ENCODE measurements at places on chromosomes 4 and X.

DNA sequence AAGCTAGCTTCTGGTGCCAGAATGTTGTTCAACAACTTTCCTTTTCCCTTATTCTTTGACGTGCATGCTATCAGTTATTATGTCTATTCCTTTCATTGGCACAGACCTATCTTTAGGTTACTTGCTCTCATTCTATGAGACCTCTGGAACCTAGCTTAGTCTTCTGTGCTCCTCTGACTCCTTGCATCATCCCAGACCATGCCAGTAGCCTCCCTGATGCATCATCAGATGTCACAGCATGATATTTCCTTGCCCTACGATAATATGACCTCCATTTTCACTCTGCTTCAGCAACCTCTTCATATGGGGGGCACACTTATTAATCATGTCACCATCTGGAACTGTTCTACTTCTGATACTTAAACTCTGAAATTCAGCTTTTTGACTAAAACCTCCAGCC, 37.2 kb downstream of the CLCN5 start:
- no peak for DNase-seq

- DNase-seq, result no peak
Observed at GRCh38 chrX:40066700-40067099, 31.1 kb downstream of the BCOR start.

- no peak for DNase-seq
Observed at GRCh38 chrX:64192673-64193072, 12.8 kb downstream of the AMER1 start.

- no peak for DNase-seq
Observed at GRCh38 chrX:103811858-103812257, 20.2 kb downstream of the RAB9B start.

DNA sequence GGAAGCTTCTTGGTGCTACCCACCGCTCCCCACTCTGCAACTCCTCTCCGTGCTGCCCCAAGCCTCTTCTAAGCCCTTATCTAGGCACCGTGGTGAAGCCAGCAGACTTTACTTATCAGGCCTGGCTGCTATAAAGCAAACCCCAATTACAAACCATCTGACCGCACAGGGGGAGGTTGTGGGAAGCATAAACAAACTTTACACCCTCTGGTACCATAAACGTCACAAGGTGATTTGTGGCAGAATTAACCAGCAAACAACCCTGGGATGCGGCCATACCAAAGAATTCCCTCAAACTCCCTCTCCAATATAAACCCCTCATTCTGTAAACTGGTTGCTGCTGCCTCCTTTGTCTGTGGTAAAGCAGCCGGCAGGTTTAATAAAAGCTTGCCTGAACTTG, 55.2 kb downstream of the MAGEC2 start:
- DNase-seq, result no peak

DNA sequence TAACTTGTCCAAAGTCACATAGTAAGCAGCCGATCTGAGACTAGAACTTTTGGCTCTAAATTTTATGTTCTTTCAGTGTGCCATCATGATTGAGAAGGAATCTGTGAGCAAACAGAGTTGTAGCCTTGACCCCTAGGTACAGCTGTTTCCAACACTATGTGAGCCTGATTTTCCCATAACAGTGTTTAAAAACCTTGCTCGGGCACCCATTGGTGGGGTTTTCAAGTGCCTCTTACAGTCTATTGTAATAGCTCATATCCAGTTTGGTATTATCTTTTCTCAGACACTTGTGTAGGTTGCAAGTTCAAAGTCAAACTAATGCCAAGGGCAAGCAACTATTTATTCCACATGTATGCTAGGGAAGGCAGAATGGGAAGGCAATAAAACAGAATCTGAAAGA, 467.9 kb downstream of the INPP4B start:
- no peak for DNase-seq

DNA sequence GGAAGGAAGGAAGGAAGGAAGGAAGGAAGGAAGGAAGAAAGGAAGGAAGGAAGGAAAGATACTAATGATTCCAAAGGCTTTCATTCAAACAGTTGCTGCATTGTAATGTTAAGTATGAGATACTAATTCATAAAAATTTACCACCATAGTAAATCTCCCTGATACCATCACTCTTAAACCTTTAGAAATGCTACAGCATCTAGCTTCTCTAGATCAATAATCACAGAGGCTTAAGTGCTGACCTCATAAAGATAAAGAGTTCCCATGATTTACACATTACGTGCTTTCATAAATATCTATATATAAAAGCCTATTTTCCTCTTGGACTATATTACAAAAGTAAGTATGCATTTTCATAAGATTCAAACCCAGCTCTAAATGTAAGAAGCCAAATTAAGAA, 36.4 kb downstream of the F9 start:
- DNase-seq, result no peak

GRCh38 chr4:57373991-57374390, 263.8 kb upstream of the IGFBP7 start:
- DNase-seq, result no peak

- no peak for DNase-seq
Observed at GRCh38 chr4:54101190-54102041, 1.5 kb downstream of the GSX2 start.

DNA sequence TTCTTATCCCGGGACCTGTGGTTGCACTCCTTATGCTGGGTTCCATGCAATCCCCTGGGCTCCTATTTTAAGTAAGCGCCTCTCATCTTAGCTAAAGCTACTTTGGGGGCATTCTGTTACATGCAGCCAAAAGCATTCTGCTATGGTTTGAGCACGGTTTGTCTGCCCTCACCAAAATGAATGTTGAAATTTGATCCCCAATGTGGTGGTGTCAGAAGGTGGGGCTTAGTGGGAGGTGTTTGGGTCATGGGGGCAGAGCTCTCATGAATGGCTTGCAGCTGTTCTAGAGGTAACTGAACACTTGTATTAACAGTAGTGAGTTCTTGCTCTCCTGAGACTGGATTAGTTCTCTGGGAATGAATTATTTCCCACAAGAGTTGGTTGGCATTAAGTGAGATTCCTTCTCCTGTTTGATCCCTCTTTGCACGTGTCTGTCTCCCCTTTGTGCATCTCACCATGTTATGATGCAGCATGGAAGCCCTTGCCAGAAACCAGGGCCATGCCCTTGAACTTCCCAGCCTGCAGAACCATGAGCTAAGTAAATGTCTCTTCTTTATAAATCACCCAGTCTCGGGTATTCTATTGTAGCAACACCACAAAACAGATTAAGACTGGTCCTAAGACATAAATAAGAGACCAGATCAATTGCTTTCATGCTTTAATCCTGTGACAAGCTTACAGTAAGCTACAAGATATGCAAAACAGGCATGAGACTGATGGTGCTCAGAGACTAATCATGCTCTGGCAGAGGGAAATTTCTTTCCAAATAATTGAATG, 141.8 kb downstream of the TSPAN5 start:
- DNase-seq, result no peak

DNA sequence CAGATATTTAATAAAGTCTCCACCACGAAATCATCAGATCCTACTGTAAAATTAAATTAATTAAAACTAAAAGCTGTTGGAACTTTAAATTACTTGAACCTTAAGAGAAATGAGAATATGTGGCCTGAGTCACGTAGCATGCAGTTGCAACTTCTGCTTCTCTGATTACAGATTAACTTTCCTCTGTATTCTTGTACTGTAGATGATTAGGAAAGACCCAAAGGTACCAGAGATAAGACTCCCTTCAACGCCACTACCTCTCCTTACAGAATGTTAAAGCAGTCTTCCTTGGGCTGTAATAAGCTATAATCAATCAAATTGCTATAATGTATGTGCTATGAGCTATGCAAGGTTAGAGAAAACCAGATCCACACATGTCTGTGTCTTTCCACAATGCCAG, 47.9 kb downstream of the FAM13A start:
- no peak for DNase-seq

DNA sequence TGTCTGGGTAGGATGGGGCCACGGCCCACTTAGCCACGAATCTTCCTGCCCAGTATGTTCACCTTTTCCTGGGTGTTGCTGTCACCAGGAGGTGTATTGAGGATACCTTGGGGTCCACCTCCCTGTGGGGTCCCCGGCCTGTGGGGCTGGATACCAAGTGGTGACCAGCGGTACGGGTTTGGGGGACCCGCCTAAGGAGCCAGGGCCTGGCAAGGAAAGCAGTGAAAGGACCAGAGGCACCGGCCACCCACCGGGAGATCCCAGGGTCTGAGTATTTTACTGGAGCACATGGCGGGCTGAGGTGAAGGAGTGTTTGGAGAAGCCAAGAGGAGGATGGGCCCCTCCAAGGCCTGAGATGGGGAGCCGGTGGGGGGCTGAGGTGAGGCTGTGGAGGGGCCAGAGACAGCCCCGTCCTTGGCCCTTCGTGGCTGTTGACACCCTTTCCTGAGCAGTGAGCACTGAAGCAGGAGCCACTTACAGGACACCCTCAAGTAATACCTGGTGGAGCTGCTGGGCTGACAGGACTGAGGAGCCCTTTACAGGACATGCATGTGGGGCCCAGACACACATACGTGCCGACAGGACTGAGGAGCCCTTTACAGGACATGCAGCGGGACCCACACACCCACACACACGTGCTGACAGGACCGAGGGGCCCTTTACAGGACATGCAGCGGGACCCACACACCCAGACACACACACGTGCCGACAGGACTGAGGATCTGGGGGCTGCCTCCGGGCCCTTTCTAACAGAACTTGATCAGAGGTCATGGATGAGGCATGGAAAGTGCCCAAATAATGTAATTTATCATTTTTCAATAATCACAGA, 38.4 kb downstream of the TMEM271 start:
- DNase-seq, result no peak

GRCh38 chr4:147366164-147366563, 114.7 kb upstream of the EDNRA start:
- DNase-seq, result no peak

DNA sequence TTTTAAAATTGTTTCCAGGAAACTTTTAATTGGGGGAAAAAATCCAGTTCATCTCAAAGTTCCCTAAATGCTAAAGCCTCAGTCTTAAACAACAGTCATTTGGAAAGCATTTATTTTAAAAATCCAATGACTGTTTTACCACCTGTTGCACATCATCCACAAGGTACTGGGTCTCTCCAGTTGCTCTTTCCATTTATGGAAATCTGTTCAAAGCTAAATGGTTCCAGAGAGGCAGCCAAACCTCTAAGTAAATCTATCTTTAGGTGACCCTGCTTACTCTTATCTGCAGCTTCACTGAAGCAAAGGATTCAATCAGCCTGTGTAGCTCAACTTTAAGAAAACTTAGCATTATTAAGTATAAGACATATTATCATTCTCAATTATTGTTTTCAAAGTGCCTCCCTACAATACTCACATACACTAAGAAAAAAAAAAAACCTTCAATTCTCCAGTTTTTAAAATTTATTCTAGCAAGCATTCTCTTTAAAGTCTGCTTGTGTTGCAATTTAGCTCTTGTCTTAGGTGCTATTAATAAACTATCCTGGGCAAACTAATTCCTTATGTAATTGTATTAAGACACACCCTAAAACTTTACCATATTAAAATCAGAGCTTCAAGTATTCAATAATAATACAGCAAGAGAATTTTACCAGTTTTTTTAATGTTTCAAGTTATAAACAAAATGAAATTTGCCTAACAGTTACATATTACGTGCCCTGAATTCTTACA, 60.6 kb downstream of the NOCT start:
- no peak for DNase-seq

- no peak for DNase-seq
Observed at GRCh38 chr4:139330283-139330682, 28.0 kb upstream of the NDUFC1 start.
